ENCODE measurements at places on chromosomes 16 and 17.

DNA sequence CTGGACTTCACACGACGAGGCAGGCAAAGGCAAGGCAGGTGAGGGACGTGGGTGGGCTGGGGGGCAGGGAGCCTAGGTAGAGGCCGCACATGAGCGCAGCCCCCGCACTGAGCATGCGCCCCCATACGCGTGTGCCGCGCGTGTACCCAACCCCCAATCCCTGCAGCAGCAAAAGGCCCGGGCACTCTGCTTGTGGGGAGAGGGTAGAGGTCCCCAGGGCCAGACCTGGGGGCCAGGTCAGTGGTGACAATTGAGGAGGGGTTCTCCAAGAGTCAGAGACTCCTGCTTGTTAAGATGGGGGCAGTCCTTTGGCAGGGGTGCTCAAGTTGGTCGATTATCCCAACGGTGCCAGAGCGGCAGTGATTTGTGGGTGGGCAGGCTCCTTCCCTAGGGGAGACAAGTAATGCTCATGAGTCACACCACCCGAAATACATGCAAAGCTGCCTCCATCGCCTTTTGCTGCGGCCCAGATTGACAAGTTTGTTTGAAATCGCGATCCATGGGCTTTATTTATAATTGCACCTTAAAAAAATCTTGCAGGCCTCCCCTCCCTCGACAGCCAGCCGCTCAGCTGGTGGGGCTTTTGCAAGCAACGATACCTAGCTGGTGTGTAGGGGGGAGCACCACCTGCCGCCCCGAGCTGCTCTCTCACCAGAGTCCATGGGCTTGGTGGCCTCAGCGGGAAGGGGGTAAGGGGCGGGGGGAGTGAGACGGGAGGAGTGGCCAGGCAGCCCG is 1.1 kb upstream of the GIT1 start:
- peak; percentile 34 for DNase-seq

GRCh38 chr17:27257031-27257357 is 36.9 kb upstream of the WSB1 start:
- no peak for DNase-seq

- no peak for DNase-seq
These were observed 534.1 kb downstream of the GRIN2A start for GRCh38 chr16:9647981-9648701.

- DNase-seq, result no peak
These were observed 85.6 kb upstream of the NOL11 start for GRCh38 chr17:67632141-67632540.

DNA sequence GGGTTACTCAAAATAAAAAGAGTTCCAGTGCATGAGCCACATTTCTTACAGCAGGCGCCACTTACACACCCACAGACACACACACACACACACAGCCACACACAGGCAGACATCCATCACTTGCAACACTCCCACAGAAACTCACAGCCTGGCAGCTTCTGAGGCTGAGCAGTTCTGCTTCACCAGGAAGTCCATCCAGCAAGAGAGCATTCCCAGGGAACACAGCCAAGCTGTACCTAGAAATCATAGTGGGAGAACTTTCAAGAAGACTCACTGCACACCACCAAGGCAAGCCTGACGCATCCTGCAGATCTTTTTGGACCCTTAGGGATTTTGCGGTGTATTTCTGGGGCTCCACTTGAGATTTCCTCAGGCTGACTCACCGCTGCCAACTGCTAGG is 140.9 kb upstream of the WSB1 start:
- peak; percentile 88 for DNase-seq

DNA sequence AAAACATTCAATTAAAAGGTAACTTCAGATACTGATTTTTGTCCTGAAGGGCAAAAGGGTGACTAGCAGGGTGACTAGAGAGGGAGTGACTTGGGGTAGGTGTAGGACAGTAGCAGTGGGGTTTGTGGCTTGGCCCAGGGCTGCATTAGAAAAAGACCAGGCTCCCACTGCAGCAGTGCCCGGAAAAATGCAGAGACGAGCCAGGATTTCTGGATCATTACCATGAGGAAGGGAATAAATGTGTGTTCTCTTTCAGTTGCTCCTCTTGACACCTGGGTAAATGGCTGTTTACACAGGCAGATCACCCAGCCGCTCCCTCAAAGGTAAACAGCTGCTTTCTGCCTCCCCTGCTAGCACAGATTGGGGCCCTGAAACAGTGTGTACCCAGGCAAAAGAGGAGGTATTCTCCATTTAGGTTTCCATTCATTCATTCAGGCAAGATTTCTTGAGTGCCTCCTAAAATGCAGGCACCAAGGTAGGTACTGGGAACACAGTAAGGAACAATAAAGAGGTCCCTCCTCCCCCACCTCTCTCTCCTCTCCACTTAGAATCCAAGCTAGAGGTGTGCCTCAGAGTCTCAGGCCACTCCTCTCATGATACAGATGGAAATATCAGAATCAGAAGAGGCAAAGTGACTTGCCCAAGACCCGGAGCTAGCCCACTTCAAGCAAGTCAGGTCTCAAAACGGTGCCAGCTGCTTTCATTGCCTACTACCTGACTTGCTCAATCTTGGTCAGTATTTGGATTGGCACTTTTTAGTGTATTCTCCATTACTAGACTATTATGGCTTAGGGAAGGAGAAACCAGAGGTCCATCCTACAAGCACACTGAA is 15.2 kb upstream of the TOX3 start:
- DNase-seq, result no peak

GRCh38 chr16:88650749-88651275 is at the start of gene CYBA:
Gene CYBA, minus strand, starts transcription at chr16:88651053. Its CDS starts 40 bp downstream, at chr16:88651013.
- DNase-seq, result peak; percentile 19

GRCh38 chr17:82282239-82283207 is 9.0 kb upstream of the CSNK1D start:
- DNase-seq, result no peak

DNA sequence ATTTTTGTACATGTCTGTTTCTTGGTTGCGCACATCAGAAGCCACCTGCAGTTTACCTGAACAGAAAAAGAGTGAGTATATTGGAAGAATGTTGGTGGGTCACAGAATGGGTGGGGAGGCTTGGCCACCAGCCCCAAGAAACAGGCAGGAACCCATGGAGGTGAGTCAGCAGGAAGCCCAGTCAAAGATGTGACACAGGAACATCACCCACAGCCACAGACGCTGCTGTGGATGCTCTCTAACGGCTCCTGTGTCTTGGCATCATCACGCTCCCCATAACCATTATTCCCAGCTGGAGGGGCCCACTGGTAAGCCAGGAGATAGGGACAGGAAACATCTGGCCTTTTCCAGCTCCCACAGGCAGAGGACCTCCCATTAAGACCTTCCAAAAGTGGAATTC is 94.0 kb upstream of the WSB1 start:
- DNase-seq, result no peak

DNA sequence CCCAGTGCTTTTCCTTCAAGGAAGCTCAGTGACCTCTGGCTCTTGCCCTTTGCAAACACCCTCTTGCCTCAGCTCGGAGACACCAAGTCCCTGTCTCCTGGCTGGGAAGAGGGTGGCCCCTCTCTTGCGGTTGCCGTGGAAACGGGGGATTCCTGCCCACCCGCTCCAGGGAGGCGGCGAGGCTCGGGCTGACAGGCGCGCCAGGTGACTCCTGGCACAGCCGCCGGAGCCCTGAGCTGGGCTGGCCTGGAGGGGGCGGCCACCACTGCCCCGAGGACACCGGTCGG is 71.4 kb downstream of the ABR start:
- DNase-seq, result no peak

- DNase-seq, result no peak
These were observed 216.0 kb downstream of the ZNF423 start for GRCh38 chr16:49639739-49640431.

DNA sequence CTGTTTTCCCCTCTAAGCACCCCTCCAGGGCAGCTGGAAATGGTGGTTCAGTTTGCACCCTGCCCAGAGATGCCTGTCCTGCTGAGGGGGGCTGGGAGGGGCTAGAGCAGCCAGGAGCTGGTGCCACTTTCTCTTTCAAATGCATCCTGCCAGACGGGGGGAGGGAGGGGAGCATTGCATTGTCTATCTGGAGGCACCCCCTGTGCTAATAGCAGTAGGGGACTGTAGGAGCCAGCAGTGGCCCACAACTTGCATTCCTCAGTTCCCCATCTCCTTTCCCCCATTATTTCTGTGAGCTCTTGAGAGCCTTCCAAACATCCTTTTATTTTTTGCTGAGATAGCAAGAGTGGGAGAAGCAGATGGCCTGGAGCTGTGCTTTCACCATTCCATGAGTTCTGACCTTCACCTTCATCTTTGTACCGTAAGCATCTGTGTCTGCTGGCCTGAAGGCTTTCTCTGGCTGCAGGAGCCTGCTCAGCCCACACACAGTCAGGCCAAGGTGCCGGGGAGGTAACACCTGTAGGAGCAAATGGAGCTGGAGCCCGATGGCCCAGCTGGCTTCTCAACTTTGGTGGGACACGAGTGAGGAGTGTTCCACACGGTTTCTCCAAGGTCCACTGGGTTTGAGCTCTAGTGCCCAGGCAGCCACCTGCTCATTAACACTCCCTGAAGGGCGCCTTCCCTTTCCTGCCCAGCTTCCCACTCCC is 5.2 kb downstream of the WFDC1 start:
- no peak for DNase-seq

GRCh38 chr17:77593081-77593480 is 365.4 kb upstream of the TNRC6C start:
- DNase-seq, result no peak

- peak; percentile 82 for DNase-seq
These were observed 4.2 kb upstream of the MAP3K14 start for GRCh38 chr17:45320931-45321461.

DNA sequence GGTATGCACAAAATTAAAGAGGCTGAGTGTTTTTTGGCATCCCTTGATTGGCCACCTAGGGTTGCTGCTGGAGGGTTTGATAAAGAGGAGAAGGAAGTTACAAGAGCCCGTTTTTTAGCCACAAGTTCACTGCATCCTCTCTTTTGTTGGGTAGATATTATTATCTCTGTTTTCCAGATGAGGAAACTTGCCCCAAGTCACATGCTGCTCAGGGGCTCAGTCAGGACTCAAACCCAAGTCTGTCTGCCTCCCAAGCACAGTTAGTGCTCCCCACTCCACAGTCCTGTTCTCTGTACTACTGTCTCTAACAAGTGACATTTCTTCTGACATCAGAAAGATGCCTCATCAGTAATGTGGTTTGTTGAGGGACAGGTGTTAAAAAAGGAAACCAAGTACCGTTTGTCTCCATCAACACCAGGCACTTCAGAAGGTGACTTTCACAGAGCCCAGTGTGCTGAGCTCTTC is 1.4 kb downstream of the NT5M start:
- no peak for DNase-seq

DNA sequence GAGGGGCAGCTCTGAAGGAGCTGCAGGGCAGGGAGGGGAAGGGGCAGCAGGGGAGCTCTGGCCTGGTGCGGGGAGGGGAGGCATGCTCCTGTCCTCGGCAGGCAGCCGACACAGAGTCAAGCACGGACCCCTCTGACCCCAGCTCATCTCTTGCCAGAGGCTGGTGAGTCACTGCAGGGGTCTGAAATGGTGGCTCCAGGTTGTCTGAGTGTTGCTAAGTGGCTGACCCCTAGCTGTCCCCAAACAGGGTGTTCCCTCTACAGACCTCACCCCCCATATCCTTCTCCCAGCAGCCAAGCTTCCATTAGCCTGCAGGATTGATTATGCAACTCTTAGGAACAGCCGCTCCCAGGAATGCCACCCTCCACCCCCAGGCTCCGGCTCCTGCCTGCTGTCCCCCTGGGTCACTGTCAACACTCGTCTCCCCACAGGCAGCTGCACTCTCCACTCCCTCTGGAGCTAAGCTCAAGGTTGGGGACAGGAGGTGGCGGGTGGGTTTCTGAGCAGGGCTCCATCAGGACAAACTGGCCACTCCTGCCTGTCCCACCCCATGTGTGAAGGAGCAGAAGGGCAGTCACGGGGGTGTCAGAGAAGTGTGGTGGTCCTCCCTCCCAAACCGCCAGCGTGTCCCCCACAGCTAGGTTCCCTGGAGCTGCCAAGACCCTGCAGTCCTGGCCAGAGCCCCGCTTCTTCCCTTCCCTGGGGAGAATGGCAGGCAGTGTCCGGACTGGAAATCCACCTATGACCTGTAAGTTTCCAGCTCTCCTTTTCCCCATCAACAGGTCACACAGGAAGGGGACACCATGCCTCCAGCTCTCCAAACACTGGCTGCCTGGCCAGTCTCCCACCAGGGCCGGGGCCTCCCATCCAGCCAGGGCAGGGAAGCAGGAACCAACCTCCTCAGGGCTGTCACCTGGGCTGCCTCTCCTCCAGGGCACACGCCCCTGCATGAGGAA is 1.0 kb downstream of the MYLK3 start:
- no peak for DNase-seq

- DNase-seq, result no peak
These were observed 2.8 kb downstream of the ZPBP2 start for GRCh38 chr17:39870776-39871175.

DNA sequence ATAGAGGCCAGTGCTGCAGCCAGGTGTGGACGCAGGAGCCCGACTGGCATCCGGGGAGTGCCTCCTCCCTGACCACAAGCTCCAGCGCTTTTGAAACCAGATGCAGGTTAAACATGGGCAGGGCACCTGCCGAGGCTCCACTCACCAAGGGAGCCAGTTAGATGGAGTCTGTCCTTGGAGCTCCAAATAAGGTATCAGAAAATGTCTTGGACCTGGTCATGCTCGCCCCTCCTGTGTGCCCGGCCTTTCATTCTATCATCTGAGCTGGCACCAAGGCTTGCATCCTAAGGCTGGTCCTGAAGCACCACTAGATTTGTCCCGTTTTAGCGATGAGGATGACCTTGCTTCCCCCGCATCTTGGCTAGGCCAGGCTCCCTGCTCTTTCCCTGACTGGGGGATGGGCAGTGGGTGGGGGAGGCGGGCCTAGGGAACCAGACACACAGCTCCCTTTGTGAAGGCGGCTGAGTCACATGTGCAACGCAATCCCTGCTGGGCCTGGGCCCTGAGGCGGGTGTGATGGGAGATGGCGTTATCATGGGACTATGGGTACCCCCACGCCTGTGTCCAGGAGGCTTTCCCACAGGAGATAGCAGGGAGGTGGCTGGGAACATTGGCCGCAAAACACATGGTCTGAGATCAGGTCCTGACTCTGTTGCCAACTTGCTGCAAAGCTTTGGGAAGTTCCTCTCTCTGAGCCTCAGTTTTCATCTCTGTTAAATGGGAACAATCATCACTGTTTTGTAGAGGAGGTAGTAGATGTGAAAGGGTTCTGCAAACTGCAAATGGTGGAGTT is 5.0 kb upstream of the ADGRG1 start:
- no peak for DNase-seq

GRCh38 chr16:29814592-29814991 is 1.4 kb upstream of the PAGR1 start:
- DNase-seq, result no peak

GRCh38 chr17:28476076-28476865 is 2.8 kb downstream of the SLC13A2 start:
- DNase-seq, result no peak

GRCh38 chr17:9009737-9010136 is 11.6 kb upstream of the NTN1 start:
- DNase-seq, result no peak

Data from T1000 (cell line).